ENCODE measurements at places on chromosomes 6 and 20.

GRCh38 chr6:115485400-115485799 lies 575.3 kb downstream of the FRK start:
- DNase-seq, result no peak

- no peak for DNase-seq
These were observed 43.0 kb upstream of the NELFCD start for GRCh38 chr20:58938078-58938477.

GRCh38 chr6:157676241-157676640 lies 146.8 kb upstream of the SNX9 start:
- DNase-seq, result no peak

GRCh38 chr20:19813846-19814640 lies 56.0 kb downstream of the RIN2 start:
- no peak for DNase-seq

Measured in stimulated activated CD4-positive, alpha-beta T cell treated with anti-CD3 and anti-CD28 coated beads, TNF-alpha, amount 100 ng/mL, for 48 hours (primary cell).